ENCODE measurements at places on chromosomes 3 and 15. TPM values are rescaled to one million over a fixed set of nuclear protein-coding genes. Genes with fewer than 3 reads are reported as not detected.
A peak's percentile ranks its signal among the peaks of the same experiment; 100 is the strongest.

DNA sequence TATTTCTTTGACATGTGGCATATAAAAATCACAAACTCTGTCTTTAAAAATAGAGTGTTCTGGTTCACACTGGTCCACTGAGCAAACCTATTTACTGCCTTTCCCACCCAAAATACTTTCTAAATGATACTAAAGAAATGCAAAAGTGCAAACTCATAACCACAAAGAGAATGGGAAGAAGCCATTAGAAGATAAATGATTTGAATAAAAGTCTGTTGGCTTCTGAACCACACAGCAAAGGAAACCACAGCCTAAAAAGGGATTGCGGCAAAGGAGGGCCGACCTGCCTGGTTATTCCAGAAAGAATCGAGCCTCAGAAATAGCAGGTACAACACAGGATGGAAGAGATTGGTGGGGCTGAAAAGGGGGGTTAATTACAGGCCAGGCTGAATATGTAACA, 599.5 kb downstream of the FHIT start:
- no peak for DNase-seq
- no peak overlapping the region for H3K4me3 ChIP-seq
- no peaks in the 10 kb centered on the region for H3K36me3 ChIP-seq
- H3K4me1 ChIP-seq, result no peaks in the 10 kb centered on the region
- no peak overlapping the region for H3K27ac ChIP-seq

DNA sequence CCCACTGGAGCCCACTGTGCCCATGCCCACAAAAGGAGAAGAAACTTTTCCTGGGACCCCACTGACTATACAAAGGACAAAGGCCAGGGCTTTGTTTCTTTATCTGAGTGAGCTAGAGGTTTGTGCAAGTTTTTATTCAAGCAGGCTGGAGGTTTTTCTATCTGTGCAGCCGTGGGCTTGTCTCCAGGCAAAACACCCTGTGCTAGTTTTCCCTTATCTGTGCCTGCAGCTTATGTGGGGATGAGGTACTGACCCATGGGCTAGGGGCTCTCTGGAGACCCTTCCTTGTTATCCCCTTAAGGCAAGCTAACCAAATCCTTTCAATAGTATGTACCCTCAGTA, 545.5 kb downstream of the ZPLD1 start:
- DNase-seq, result no peak
- no peaks in the 10 kb centered on the region for H3K27me3 ChIP-seq
- no peaks in the 10 kb centered on the region for H3K36me3 ChIP-seq
- H3K4me3 ChIP-seq, result no peak overlapping the region

DNA sequence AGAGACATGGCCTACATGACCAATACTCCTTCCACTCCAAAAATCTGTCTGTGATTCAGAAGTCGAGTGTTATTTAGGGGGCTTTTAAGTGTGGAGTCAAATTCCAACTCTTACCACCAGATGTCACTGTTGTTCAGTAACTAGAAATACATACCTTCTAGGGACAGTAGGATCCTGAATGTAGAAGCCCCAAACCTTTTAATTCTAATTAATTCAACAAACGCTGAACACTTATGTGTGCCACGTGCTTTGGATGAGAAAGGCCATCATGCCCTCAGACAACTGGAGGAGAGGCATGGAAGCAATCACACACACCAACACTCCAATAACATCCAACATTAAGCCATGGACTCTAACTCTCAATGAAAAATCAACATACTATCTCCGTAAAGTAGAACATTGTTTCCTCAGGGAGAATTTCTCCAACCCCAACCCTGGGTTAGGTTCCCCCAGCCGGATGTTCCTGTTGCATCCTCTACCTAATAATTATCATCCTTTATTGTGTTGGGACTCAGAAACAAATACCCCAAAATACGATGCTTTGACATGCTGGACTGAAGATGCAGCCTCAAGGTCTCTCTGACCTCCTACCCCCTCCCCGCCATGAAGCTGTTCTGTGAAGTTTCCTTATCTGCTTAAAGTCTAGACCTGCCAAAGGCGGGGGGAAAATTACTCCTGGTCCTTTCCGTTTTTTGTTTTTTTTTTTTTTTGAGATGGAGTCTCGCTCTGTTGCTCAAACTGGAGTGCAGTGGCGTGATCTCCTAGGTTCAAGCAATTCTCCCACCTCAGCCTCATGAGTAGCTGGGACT, 8.0 kb upstream of the CCDC13 start:
- H3K4me3 ChIP-seq, result no peak overlapping the region
- H3K36me3 ChIP-seq, result peaks cover 33% of the 10 kb centered on the region
- no peak for DNase-seq
- no peaks in the 10 kb centered on the region for H3K27me3 ChIP-seq

DNA sequence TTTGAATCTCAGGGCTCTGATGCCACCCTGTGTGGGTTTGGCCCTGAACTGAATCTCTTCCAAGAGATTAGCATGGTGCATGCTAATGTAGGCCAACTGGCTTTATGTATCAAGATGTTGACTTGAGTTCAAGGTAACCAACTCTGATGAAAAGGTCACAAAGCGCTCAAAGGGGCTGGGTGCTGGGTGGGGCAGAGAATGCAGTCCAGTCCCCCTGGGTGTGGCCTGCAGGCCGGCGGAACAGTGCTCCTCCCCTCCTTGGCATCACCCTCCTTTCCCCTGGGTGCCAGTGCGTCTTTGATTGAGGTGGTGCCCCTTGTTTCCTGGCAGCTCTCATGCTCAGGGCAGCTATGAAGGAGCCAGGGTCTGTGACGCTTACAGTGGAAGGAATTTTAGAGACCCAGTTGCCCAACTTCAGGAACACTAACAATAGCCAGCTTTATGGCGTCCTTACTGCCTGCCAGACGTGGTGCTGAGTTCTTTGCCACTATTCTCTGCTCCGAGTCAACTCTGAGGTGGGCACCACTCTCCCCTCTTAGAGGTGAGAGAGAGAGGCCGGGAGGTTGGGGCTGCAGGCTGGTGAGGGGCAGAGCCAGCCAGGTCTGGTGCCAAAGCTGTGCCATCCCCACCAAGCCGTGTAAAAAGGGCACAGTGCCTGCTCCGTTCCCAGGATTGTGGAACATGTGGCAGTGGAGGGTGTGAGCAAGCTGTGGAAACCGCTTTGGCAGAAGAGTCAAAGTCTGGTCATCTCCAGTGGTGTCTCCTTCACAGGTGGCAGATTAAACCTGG, 9.8 kb downstream of the SYNM start:
- H3K27ac ChIP-seq, result peak overlapping the region; percentile 82
- no peaks in the 10 kb centered on the region for H3K27me3 ChIP-seq
- H3K4me1 ChIP-seq, result peaks cover 79% of the 10 kb centered on the region
- no peak for DNase-seq

- peaks cover 68% of the 10 kb centered on the region for H3K36me3 ChIP-seq
- peaks cover 32% of the 10 kb centered on the region for H3K4me1 ChIP-seq
- H3K27ac ChIP-seq, result peak overlapping the region; percentile 34
- no peak overlapping the region for H3K4me3 ChIP-seq
These were observed 7.9 kb upstream of the ISG20 start for GRCh38 chr15:88630798-88631463.

DNA sequence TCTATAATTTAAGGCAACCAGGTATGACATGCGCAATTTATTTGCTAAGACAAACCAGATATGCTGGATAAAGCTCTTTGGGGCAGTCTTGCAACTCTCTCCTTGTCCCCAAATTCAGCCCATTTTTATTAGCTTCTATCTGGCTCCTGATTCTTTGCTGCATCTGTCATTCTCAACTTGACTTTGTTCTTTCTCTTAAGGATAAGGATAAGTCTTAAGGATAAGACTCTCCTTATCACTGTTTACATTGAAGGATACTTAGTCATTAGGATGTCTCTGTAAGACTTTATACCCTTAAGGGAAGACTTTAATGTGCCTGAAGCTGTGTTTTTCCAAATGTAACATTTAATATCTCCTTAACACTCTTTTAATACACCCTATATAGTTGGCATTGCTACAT, 49.2 kb downstream of the ALCAM start:
- H3K27me3 ChIP-seq, result no peaks in the 10 kb centered on the region
- H3K27ac ChIP-seq, result no peak overlapping the region
- H3K36me3 ChIP-seq, result no peaks in the 10 kb centered on the region
- DNase-seq, result no peak

The ADIPOQ gene
- total RNA-seq, result 0.69 TPM

The ANKRD28 gene
- total RNA-seq, result 21.6 TPM

The KCTD6 gene
- total RNA-seq, result 6.2 TPM

The CCDC80 gene
- total RNA-seq, result 171 TPM

The P4HTM gene
- 28.9 TPM for total RNA-seq

Data from left ventricle myocardium inferior (tissue), 1 donor.